ENCODE measurements at places on chromosomes 2 and 18.
A peak's percentile ranks its signal among the peaks of the same experiment; 100 is the strongest.

DNA sequence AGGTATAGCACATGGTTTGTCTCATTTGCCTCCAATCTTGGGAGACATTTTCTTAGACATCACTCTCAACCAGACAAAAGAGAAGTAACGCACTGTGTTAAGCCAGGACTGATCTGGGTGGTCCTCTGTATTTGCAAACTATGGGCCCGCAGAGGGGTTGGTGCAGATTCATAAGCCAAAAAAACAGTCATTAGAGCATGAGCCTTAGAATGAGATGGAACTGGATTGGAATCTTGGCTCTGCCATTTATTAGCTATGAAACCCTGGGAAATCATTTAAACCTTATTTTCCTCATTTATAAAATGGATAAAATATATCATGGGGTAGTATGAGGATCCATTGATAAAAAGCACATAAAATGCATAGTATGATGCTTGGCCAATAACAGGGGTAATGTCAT lies 213.5 kb upstream of the APCDD1 start:
- no peak for DNase-seq

- DNase-seq, result no peak
Measured at GRCh38 chr2:220219371-220219770, 591.9 kb downstream of the SLC4A3 start.

- peak; percentile 53 for DNase-seq
Measured at GRCh38 chr2:128416806-128417205, 98.1 kb upstream of the HS6ST1 start.

GRCh38 chr2:140308706-140309105 lies 1528.5 kb upstream of the NXPH2 start:
- no peak for DNase-seq

DNA sequence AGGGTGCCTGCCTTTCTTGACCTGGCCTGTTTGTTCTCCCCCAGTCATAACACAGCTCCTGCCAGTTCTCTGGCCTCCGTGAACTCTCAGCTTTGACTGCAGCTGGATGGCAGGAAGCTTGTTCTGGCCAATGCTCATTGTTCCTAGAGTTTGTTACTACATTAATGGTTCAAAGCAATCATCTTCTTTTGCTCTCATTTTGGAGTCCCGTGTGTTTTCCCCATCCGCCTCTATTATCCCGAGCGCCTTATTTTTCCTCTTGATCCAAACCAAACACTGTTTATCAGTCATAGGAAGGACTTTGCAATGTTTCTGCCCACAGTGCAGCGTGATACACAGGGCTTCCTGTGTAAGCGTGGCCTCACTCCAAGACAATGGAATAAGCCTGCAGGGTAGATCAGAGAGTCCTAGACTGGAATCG lies 184.3 kb upstream of the APCDD1 start:
- no peak for DNase-seq

GRCh38 chr18:23103449-23103848 lies 31.8 kb upstream of the CABLES1 start:
- DNase-seq, result no peak

- peak; percentile 31 for DNase-seq
Measured at GRCh38 chr2:66583881-66584280, 149.0 kb downstream of the MEIS1 start.

DNA sequence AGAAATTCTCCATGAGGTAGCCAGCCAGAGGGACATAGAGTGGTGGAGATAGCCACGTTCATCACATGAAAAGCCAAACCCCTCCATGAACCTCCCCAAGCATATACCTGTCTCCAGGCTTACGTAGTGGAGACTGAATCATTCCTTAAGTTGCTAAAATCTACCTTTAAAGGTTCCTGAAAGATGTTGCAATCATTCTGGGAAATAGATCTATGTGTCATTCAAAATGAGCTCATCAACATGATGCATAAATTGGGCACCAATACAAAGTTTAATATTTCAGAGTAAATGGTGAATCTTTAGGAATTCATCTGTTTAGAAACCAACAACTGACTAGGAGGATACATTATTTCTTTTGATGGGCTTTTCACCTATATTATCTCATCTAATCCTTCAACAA lies 362.6 kb upstream of the ID2 start:
- DNase-seq, result no peak

DNA sequence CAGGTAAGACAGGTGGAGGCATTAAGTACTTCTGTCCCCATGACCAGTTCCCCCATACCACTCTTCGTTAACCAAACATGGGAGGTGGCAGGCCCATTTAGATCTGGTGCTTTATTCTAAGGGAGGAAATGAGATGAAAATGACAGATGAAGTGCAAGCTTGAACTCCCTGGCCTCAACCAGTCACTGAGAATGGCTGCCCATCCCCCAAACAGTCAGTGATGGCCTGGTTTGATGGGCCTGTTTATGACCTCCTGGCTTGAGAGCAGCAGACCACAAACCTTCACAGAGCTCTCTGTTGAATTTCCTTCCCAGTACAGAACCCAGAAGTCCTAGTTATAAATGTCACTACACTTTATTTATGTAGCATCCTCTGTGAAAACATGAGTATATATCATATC lies 31.1 kb downstream of the EPAS1 start:
- no peak for DNase-seq

DNA sequence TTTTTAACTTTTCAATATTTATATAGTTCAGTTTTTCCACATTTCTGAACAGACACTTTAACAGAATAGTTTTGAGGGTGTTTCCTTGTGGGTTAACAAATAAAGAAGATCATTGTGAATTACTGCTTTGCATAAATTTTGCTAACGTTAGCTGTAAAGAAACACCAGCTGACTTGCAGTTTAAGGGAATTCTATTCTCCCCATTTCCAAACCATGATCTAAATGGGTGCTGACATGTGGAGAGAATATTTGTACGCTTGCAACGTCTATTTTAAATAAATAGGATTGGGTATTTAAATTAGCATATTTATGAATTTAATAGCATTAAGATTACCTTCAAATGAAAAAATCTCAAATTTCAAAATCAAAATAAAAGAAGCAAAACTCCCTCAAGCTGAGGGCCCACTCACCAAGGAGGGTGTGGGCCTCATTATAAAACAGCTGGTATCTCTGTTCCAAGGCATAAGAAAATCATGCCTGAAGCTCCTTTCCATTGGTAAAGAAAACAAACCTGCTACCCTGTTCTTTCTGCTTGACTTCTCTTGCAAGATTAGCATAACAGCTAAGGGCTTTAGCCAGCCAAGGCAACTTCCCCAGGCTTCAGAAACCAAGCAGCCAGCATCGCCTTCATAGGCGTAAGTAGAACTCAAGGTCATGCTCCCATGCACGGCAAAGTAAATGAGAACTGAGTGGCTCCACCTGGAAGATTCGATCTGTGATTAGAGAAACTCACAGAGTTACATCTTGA lies 3.2 kb downstream of the MRO start:
- no peak for DNase-seq

- DNase-seq, result no peak
Measured at GRCh38 chr2:128514555-128514955, 195.9 kb upstream of the HS6ST1 start.

Measured in hematopoietic multipotent progenitor cell (in vitro differentiated cells).